ENCODE measurements at places on chromosomes 1 and 21.

DNA sequence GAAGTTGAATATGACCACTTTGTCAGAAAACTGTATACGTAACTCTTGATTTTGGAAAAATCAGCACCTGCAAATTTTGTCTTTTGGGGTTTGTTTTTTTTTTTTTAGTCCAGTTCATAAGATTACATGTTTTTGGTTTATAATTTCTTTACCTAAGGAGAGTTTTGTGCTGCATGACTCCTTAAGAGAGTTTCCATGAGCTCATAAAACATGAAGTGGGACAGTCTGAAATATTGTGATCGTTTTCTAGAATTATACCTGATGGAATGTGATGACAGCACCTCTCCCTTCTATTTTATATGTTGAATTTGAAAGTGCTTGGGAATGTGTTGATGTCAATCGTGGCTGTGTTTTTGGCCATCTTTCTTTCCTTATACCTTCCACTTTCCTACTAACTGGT is 158.5 kb downstream of the NFIA start:
- no peak for DNase-seq

GRCh38 chr1:200471739-200472138 is 61.9 kb upstream of the ZNF281 start:
- no peak for DNase-seq

DNA sequence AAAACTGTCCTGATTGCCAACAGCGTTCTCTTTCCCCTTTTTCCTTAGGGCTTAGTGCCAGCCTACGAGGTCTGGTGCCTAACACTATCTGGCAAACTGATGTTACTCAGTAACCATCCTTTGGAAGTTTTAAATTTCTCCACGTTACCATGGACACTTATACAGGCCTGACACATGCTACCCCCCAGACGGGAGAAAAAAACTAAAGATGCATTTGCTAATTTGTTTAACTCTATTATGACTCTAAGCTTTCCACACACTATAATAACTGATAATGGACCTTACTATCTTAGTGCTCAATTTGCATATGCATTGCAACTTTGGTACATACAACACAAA is 36.8 kb downstream of the CLCA1 start:
- DNase-seq = no peak

- no peak for DNase-seq
Measured at GRCh38 chr21:30437010-30437565, 3.0 kb upstream of the KRTAP15-1 start.

DNA sequence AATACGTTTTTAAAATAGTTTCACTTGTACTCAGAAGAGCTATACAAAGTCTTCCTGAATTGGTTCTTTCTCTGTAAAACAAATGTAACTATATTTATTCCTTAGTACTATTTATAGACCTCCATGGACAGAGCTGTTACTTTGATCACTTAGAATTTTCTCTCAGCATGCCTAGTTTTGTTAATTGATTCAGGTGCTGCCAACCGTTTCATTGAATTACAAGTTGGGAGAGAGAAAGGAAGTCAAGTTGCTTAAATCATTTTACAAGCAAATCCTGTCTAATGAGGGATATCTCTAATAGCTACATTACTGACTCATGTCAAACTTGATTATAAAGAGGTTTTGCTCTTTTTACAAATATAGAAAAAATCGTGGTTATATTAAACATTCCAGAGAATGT is 241.0 kb downstream of the FMN2 start:
- no peak for DNase-seq

DNA sequence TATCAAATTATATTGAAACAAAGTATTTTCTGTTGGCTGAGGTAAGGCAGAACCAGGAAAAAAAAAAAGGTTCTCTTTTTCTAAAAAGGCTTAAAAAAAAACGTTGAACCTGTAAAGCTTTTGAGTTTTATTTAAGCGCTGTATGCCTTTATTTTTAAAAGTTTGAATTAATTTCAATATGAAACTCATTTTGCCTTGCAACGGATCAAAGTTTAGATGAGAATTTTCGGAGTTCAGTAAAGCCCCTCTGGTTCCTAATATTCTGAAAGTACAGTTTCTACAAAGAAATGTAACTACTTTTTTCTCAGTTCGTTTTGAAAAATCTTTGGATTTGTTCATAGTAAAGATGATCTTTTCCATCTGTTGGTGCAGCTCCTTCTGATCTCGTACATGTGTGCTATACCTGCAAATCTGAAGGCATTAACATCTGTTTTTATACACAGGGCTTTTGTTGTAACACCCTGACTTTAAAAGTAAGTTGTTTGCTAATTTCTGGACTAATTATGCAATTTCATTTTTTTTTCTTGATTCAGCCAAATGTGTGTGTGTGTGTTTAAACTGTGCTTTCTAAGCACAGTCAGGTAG is 1.7 kb downstream of the ZBTB18 start:
- no peak for DNase-seq

- DNase-seq = no peak
Measured at GRCh38 chr1:170196490-170197236, 50.9 kb downstream of the NTMT2 start.

DNA sequence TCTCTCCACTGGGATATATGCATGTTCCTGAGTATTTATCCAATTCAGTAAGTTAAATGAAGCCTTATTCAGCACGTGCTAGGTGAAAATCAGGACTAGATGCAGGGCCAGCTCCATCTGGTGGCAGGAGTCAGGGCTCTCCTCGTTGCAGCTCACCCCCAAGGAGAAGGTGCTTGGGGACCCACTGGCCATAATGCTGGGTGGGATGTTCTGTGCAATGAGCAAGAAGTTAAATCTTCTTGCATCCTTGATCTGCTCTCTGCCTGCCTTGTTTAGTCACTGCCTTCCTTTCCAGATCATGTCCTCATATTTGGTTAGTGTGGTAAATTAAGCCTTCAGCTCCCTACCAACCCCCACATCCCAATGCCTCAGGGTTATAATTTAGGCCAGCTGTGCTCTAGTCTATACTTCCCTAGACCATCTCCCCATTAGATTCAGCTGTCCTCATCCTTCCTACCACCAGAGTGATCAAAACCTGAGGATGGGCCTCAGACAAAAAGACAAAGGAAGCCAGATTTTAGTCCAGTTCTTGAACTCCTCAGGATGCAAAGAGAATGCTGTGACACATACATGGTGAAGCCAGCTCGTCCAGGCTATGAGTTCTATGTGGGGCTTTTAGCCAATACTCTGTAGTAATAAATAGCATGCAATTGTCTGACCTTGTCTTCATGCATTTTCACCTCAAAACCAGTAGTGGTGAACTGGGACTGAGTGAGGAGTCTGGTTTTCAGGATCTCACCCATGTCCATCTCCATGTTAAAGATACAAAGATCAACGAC is 55.9 kb downstream of the SEC16B start:
- DNase-seq = no peak

DNA sequence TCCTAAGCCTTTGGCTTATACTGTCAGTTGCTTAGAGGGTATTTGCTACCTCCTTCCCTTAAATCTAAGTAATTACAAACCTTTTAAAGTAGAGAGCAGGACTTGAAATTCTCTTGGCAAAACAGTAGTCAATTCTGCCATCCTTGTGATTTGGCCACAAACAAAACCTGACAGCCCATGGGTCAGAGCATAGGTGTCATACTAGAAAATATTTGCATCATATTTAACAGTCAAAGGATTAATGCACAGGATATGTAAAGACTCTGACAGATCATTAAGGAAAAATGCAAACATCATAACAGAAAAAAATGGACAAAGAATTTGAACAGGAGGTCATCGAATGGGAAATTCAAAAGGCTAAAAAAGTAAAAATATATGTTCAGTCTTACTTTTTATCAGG is 50.5 kb downstream of the ZFYVE9 start:
- DNase-seq = no peak

- no peak for DNase-seq
Measured at GRCh38 chr1:72586023-72586685, 303.8 kb upstream of the NEGR1 start.

- DNase-seq = no peak
Measured at GRCh38 chr1:99647490-99647889, 1.6 kb downstream of the PALMD start.

DNA sequence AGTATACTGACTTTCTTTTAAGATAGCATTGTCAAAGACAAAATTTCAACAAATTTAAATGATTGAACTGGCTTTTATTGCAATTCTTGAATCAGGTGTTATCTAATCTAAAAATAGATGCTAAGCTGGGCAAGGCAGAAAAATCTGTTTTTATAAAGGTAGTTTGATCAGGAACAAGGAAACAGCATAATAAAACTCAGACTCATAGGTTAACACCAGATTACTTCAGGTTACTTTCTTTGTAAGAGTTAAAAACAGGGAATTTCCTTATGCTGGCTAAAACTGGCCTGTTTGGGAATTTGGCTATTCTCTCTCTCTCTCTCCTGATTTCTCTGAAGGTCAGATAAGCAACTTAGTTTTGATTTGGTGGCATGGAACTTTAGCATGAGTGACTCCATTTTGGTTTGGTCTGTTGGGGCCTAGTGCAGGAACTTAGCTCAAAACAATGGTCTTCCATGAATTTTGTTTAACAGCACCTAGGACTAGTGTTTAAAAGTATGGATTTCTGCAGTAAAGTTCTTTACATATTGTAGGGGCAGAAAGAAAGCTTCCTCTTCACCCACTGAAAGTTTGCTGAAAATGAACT is 24.2 kb upstream of the IVNS1ABP start:
- DNase-seq = no peak

DNA sequence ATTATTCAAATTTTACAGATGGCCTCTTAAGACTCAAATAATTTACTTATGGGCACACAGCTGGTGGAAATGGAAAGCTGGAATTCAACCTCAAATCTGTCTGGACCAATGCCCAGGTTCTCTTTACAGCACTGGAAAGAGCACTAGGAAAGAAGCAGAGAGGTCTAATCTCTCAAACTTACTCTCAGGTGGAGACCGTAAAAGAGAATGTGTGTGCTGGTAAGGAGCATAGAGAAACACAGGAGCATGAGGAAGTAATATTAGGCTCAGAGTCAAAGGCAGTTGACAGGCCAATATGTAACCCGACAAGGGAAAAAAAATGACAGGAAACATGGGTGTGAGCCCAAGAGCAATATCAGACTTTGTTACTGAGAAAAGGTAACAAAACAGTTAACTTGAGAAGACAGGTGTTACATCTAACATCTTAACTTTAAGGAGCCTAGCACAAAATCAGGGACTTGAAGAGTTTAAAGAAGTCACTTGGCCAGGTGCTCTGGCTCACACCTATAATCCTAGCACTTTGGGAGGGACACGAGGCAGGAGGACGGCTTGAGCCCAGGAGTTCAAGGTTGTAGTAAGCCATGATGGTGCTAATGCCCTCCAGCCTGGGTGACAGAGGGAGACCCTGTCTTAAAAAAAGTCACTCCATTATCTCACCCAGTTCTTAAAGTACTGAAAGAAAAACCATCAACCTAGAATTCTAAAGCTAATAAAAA is 20.7 kb downstream of the PPP1R15B start:
- no peak for DNase-seq

Data from T-helper 1 cell (primary cell).